CD4-positive, alpha-beta T cell (primary cell): ENCODE measurements at places on chromosomes 12 and 14.

DNA sequence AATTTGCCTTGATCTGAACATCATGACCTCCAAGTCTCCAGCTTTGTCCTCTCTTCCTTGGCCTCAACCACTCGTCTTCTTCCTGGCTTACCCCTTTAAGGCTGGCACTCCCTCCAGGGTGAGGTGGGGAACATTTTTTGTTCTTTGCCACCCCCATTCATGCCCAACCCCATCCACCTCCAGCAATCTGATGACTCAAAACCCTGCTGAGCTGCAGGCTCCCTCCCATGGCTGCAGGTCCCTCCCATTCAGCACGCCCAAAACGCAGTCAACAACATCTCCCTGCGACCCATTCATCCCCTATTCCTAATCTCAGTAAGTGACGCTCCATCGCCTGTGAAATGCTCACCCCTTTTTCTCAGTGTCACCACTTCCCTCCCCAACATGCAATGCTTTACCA is 138.8 kb upstream of the PRMT8 start:
- DNase-seq = no peak
- no peak overlapping the region for H3K27ac ChIP-seq

DNA sequence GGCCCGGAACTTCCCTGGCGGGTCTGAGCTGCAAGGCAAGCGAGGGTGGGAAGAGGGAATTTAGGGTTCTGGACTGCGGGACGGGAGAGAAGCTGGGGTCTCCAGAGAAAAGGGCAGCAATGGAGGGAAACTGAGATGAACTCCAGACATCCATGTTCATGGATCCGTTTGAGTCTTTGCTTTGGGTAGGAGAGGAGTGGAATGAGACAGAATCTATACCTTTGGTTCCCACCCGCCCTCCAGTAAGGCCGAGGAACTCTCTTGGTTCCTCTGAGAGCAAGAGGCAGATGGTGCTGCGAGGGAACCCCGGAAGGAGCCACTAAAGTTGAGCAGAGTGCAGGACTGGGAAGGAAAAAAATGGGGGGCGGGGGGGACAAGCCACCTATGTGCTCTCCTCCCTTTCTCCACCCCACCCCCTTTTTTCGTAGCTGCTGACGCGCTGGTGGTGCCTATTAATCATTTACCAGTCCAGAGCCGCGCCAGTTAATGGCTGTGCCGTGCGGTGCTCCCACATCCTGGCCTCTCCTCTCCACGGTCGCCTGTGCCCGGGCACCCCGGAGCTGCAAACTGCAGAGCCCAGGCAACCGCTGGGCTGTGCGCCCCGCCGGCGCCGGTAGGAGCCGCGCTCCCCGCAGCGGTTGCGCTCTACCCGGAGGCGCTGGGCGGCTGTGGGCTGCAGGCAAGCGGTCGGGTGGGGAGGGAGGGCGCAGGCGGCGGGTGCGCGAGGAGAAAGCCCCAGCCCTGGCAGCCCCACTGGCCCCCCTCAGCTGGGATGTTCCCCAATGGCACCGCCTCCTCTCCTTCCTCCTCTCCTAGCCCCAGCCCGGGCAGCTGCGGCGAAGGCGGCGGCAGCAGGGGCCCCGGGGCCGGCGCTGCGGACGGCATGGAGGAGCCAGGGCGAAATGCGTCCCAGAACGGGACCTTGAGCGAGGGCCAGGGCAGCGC is 1.2 kb downstream of the SSTR1 start:
- no peak for DNase-seq
- no peak overlapping the region for H3K27ac ChIP-seq
- peaks cover 41% of the 10 kb centered on the region for H3K4me1 ChIP-seq
- peaks cover 27% of the 10 kb centered on the region for H3K27me3 ChIP-seq

GRCh38 chr12:116294454-116295165 is 17.1 kb upstream of the MED13L start:
- H3K4me3 ChIP-seq = no peak overlapping the region
- no peaks in the 10 kb centered on the region for H3K4me1 ChIP-seq
- H3K36me3 ChIP-seq = no peaks in the 10 kb centered on the region
- no peak for DNase-seq
- H3K27ac ChIP-seq = no peak overlapping the region

- H3K27ac ChIP-seq = no peak overlapping the region
- DNase-seq = no peak
- no peaks in the 10 kb centered on the region for H3K4me1 ChIP-seq
- no peaks in the 10 kb centered on the region for H3K27me3 ChIP-seq
- H3K36me3 ChIP-seq = no peaks in the 10 kb centered on the region
Observed at GRCh38 chr14:26966908-26967307, 369.1 kb upstream of the NOVA1 start.

DNA sequence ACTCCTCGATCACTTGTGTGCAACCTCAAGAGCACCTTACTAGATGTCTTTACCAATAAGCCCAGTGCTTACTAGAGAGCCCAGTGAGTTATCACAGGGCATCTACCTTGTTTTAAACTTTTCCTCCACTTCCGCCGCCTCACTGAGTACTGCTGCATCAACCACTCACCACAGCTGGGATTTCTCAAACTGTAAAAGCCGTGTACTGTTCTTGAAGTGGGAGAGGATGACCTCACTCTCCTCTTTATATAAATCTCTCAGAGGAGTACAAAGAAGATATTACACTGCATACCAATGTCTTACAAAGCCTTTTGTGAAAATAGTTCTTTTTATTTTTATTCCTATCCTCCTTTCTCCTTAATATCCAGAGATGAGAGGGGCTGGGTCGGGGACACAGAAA is 94.1 kb downstream of the PLCZ1 start:
- no peak overlapping the region for H3K4me3 ChIP-seq
- H3K4me1 ChIP-seq = no peaks in the 10 kb centered on the region
- DNase-seq = no peak
- no peaks in the 10 kb centered on the region for H3K27me3 ChIP-seq
- H3K27ac ChIP-seq = no peak overlapping the region

GRCh38 chr12:96103067-96103644 is 67.8 kb upstream of the LTA4H start:
- no peaks in the 10 kb centered on the region for H3K36me3 ChIP-seq
- peaks cover 37% of the 10 kb centered on the region for H3K4me1 ChIP-seq
- no peak overlapping the region for H3K27ac ChIP-seq

DNA sequence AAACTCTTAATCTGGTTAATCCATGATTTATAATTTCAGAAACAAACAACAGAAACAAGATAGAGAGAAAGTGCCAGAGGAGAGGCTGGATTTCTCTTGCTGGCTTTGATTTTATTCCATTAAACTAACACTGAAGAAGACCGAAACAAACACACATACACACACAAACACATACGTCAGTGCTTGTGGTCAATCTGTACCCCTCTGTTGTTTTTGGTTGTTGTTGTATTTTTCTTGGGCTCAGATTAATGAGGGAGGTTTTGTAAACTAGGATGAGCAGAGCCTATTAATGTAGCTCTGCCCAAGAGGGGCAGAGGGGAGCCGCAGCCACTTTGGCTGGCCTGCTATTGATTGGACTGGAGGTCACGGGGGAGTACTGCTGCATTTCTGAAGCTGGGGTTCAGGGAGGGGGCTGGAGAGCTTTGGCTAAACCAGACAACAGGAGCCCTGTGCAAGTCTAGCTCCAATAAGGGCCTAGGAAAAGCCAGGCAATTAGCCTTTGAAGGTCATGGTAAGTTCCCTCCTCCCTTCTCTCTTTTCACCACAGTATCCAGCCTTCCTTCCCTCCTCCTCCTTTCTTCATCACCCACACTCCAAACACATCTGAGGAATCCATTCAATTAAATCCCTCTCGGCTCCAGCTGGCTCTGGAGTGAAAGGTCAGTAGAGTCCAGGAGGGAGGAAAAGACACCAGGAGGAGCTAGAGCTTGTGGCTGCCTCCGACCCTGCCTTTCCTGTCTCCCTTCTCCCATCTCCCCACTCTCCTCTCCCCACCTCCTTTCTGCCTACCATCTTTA is 344.1 kb upstream of the LMO3 start:
- no peak overlapping the region for H3K27ac ChIP-seq
- no peak overlapping the region for H3K4me3 ChIP-seq
- H3K27me3 ChIP-seq = no peaks in the 10 kb centered on the region
- no peaks in the 10 kb centered on the region for H3K4me1 ChIP-seq
- no peak for DNase-seq
- no peaks in the 10 kb centered on the region for H3K36me3 ChIP-seq

- no peaks in the 10 kb centered on the region for H3K27me3 ChIP-seq
- peaks cover 13% of the 10 kb centered on the region for H3K36me3 ChIP-seq
- no peak overlapping the region for H3K27ac ChIP-seq
- H3K4me1 ChIP-seq = no peaks in the 10 kb centered on the region
- H3K4me3 ChIP-seq = no peak overlapping the region
Observed at GRCh38 chr12:121184425-121184824, 25.5 kb upstream of the P2RX4 start.

GRCh38 chr14:38385836-38386235 is 129.9 kb upstream of the CLEC14A start:
- no peaks in the 10 kb centered on the region for H3K4me1 ChIP-seq
- no peaks in the 10 kb centered on the region for H3K27me3 ChIP-seq
- no peak overlapping the region for H3K4me3 ChIP-seq
- no peaks in the 10 kb centered on the region for H3K36me3 ChIP-seq

GRCh38 chr12:96720363-96720705 is 186.7 kb upstream of the NEDD1 start:
- H3K4me3 ChIP-seq = peak overlapping the region; percentile 70
- no peaks in the 10 kb centered on the region for H3K27me3 ChIP-seq

GRCh38 chr14:52339262-52339661 is 25.1 kb downstream of the PTGER2 start:
- no peaks in the 10 kb centered on the region for H3K36me3 ChIP-seq
- DNase-seq = no peak
- H3K4me1 ChIP-seq = peaks cover 3% of the 10 kb centered on the region
- no peak overlapping the region for H3K27ac ChIP-seq

DNA sequence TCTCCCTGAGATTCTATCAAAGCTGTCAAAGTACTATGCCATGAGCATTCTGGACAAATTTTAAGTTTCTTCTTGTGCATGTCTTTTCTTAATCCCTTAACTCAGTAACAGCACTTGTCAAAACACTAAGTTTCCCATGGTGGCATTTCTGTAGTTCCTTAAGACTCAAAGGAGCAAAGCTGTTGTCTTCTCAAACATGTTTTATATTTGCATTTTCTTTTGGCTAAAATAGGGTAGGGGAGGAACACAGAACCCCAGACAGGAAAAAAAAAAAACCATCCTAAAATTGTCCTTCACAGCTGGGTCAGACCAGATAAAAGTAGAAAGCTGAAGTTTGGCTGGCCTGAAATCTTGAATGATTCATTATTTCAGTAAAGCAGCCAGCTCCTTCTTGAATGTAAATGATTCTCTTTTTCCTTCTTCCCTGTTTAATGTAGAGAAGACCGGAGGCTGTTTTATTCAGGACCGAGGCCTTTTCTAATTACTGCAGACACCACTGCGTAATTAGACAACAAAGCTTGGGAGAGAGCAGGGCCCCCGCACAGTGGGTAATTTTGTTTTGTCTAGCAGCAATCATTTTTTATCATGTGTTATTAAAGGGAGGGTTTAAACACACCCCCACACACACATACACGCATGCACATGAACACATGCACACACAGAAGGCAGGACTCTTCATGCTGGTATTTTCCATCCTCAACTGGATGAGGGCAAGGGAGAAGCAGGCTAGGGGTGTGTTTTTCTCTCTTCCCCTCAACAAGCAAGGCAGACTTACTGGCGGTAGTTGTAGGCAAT is 51.0 kb downstream of the PAH start:
- H3K27me3 ChIP-seq = no peaks in the 10 kb centered on the region
- no peaks in the 10 kb centered on the region for H3K4me1 ChIP-seq
- no peaks in the 10 kb centered on the region for H3K36me3 ChIP-seq
- H3K4me3 ChIP-seq = no peak overlapping the region

DNA sequence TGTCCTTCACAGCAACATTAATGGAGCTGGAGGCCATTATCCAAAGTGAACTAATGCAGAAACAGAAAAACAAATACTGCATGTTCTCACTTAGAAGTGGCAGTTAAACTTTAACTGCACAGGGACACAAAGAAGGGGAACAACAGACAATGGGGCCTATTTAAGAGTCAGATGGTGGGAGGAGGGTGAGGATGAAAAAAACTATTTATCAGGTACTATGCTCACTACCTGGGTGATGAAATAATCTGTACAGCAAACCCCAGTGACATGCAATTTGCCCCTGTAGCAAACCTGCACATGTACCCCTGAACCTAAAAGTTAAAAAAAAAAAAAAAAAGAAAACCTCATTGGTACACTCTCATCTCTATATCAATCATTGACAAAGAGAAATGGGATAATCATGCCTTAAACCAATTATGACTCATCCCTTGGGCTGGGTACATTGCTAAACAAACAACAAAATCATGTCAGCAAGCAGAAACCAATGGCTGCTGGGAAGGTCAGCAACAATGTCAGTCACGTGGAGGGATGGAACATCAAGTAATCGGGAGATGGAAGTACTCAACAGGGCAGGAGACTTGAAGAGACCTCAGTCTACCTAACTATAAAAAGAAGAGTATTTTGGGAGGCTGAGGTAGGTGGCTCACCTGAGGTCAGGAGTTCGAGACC is 479.2 kb downstream of the RMST start:
- no peaks in the 10 kb centered on the region for H3K27me3 ChIP-seq
- H3K27ac ChIP-seq = no peak overlapping the region
- no peaks in the 10 kb centered on the region for H3K36me3 ChIP-seq
- H3K4me1 ChIP-seq = no peaks in the 10 kb centered on the region
- no peak for DNase-seq
- no peak overlapping the region for H3K4me3 ChIP-seq

DNA sequence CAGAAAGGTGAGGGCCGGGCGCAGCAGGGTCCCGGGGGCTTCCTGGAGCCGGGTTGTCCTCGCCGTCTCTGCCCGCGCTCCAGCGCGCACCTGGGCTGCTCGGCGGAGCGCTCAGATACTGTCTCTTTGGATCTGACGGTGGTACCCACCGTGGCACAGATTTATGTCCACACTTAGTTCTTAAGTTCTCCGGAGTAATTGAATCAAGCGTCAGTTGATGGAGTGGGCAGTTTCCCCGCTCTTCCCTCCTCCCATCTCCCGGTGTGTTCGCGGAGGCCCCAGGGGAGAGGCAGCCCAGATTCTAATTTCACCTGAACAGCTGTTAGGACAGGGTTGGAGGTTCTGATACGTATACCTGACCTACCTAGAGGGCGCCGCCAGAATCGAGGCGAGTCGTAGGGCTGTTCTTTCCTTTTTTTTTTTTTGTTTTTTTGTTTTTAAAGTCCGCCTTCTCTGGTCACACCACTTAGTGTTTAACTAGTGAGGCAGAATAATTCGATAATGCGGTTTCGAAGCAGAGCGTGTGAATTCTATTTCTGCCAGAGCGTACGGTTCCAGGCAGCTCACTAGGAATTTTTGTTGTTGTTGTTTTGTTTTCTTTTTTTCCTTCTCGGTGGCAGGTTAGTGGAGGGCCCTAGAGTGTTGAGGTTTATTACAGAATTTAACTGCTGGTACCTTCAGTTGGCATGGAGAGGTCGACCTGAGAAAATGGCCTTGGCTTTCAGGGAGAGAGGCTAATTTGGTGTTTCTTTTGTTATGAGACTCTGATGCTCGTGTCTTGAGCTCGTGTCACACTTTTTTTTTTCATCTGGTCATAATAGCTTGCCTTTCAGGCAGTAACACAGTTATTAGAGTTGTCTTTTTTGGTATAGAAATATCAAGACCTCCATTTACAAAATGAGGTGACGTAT is 22.3 kb upstream of the GNS start:
- H3K4me1 ChIP-seq = peaks cover 17% of the 10 kb centered on the region
- peak; percentile 1 for DNase-seq
- H3K27ac ChIP-seq = no peak overlapping the region
- no peaks in the 10 kb centered on the region for H3K36me3 ChIP-seq
- H3K4me3 ChIP-seq = peak overlapping the region; percentile 35

GRCh38 chr14:54669721-54670561 is 103.0 kb downstream of the SAMD4A start:
- H3K27ac ChIP-seq = no peak overlapping the region
- no peaks in the 10 kb centered on the region for H3K27me3 ChIP-seq
- DNase-seq = no peak
- H3K4me1 ChIP-seq = peaks cover 18% of the 10 kb centered on the region
- H3K36me3 ChIP-seq = no peaks in the 10 kb centered on the region

GRCh38 chr12:2588345-2588744 is 206.4 kb upstream of the FKBP4 start:
- peaks cover 1% of the 10 kb centered on the region for H3K4me1 ChIP-seq
- H3K4me3 ChIP-seq = no peak overlapping the region
- H3K36me3 ChIP-seq = no peaks in the 10 kb centered on the region
- H3K27ac ChIP-seq = no peak overlapping the region
